NCI-H2171 (cell line): ENCODE measurements at places on chromosomes 6 and 20.

DNA sequence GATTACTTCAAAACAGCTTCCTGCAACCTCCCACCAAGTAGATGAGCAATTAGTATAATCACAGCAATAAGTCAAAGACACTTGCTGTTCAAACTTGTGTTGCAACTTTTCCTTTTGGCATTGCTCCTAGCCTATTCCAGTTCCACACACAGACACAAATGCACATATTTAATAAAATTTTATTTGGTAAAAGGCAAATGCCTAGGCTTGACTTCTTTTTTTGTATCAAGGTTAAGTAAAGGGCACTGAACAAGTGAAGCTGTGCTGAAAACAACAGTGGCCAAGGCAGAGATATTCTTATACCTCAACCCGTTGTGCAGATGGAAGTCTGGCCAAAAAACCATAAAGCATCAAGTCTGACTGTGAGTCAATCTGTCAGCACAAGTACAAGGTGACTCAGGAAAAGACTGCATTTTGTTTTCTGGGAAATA is 708.4 kb upstream of the CITED2 start:
- no peak for DNase-seq

DNA sequence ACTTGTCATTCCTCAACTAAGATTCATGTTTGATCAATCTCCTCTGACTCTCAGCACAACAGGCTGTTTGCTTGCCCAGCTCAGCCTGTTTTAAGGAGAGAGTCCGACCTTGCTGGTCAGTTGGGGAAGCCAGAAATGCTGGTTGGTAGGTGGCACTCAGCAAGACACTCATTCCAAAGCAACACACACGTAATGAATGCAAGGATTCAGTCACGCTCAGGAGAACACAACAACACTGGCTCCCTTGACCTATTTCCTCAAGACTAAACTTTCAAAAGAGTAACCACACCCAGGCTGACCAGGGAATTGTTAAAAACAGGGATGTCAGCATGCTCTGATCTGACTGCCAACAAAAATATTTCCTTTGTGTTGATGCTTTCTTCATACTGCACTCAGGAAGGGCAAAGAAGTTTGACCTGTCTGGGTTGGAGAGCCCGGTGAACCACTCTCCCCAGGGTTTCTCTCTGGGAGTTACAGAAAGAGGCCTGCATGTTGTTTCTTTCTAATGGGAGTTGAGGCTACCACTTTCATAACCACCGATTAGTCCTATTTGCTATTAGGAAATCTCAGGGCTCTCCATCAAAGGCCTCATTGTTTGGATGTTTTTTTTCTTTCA is 25.6 kb upstream of the PREP start:
- DNase-seq, result no peak

DNA sequence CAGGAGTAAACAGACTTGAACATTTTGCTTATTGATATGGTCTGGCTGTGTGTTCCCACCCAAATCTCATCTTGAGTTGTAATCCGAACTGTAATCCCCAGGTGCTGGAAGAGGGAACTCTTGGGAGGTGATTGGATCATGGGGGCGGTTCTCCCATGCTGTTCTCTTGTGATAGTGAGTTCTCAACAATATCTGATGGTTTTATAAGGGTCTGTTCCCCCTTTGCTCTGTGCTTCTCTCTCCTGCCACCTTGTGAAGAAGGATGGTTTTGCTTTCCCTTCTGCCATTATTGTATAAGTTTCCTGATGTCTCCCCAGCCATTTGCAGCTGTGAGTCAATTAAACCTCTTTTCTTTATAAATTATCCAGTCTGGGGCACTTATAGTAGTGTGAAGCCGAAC is 40.0 kb downstream of the MYLIP start:
- DNase-seq, result peak; percentile 4

DNA sequence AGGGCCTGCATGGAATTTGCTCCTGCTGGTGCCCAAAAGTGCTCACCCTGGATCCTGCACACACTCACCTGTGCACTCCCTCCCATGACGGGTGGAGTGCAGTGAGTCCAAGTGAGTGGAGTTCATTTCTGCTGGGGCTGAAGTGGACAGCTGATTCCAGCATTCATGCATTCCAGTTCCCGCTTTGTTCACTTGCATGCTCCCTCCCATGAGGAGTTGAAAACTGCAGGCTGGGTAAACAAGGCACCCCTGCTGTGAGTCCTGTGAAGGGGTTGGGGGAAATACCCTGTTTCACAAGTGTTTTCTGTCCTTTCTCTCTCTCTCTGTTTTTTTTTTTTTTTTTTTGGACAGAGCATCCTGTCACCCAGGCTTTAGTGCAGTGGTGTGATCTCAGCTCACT is 454.1 kb upstream of the NOX3 start:
- no peak for DNase-seq

GRCh38 chr6:141744971-141745370 is 387.8 kb upstream of the GJE1 start:
- DNase-seq, result peak; percentile 32

- no peak for DNase-seq
Observed at GRCh38 chr20:38833154-38833856, 27.8 kb downstream of the PPP1R16B start.

DNA sequence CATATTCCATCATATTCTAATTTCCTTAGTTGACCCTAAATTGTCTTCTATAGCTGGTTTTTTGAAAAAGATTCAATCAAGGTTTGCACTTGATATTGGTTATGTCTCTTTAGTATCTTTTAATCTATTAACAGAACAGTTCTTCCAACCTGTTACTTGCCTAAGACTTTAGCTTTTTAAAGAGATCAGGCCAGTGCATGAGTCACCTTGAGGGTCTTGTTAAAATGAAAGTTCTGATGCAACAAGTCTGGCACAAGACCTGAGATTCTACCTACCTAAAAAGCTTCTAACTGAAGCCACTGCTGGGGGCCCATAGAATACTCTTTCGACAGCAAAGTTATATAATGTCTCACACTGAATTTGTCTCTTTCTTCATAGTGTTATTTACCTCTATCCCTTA is 3.2 kb downstream of the USP45 start:
- DNase-seq, result no peak

- DNase-seq, result no peak
Observed at GRCh38 chr6:127403636-127404035, 55.6 kb downstream of the KIAA0408 start.

DNA sequence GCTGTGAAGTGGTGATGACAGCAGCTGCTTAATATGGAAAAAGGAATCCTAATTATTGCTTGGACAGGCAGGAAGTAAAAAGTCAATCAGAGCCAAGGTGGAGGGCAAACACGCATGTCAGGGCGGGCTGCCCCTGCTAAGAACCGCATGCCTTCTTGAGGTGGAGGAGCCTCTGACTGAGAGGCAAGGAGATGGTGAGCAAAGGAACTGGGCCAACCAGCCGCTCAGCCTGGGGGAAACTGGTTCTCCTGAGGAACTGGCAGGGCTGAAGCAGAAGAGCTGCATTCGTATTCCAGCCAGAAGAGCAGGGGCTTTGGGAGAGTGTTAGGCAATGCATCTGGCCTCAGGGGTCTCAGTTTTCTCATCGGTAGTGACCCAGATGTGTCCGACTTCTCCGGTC is 13.1 kb upstream of the MLN start:
- DNase-seq, result no peak

GRCh38 chr20:25706793-25707192 is 10.1 kb upstream of the ZNF337 start:
- no peak for DNase-seq

DNA sequence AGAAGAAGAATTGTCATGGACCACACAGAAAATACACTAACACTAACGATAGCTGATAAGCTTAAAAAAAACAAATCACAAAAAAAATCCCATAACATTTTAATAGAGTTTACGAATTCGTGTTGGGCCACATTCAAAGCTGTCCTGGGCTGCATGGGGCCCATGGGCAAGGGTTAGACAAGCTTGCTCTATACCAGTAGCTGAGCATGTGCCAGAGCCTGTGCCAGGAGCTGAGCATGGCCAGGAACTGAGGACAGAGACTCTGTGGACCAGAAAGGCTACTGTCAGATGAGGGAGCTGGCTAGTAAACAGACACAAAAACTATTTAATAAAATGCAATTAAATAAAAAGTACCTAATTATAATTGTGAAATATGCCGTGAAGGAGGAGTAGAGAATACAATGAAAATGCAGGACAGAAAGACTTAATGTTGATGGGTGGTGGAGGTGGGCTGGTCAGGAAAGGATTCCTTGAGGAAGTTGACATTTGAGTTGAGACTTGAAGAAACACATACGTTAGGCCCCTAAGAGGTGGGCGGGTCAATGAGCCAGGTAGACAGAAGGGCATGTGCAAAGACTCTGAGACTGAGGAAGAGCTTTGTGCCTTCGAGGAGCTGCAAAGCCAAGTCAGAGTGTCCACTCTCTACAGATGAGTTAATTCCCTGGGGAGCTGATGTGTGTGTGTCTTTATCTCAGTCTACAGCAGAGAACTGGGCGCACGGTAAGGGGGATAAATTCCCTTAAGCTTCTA is 66.1 kb downstream of the JPH2 start:
- no peak for DNase-seq

- DNase-seq, result no peak
Observed at GRCh38 chr6:13455552-13455966, 31.8 kb downstream of the GFOD1 start.

- DNase-seq, result peak; percentile 86
Observed at GRCh38 chr6:158752613-158753012, 66.6 kb downstream of the EZR start.

DNA sequence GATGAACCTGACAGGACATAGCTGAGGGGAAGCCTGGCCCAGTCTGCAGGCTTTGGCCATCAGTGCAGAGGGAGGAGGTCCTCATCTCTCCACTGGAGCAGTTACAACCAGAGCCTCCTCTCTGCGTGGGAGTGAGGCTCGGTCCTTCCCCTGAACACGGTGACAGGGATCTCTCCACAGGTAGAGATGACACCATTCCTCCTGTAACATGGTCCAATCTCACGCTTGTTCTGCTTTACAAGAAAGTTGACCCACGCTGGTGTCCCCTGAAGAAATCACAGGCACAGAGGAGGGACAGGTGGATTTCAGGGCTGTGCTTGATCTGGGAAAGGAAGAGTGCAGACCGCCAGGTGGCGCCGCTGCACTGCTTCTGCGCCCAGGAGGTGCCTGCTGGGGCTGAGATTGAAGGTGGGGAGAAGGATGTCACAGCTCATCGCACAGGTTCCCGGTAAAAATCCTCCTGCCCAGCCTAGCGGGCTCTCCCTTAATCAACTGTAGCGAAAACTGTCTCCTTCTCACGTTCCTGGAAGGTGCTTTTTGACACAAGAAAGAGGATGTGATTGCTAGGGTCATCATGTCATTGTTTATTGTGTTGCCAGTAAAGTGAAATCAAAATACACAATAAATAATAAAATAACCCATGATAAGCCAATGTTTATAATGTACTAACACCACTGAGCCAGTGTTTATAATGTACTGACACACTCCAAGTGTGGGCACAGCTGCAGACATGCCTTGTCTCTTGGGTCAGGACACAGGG is 20.4 kb downstream of the HLA-G start:
- peak; percentile 4 for DNase-seq

DNA sequence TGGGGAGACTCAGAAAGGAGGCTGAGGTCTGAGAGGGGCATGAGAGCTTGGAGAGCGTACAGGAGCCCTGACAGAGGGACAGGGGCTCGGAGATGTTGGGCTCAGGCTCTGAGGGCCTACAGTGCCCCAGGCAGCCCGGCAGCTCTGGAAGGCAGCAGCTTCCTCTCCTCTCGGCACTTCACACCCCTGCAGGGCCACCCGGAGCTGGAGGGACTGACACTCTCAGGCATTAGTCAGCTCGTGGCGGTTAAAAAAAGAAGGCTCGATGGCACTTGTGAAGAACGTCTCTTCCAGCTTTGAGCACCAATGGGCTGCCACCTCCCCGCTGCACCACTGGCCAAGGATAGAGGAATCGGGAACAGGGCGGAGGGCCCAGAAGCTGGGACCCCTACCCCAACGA is 62.6 kb upstream of the SIRPA start:
- no peak for DNase-seq

DNA sequence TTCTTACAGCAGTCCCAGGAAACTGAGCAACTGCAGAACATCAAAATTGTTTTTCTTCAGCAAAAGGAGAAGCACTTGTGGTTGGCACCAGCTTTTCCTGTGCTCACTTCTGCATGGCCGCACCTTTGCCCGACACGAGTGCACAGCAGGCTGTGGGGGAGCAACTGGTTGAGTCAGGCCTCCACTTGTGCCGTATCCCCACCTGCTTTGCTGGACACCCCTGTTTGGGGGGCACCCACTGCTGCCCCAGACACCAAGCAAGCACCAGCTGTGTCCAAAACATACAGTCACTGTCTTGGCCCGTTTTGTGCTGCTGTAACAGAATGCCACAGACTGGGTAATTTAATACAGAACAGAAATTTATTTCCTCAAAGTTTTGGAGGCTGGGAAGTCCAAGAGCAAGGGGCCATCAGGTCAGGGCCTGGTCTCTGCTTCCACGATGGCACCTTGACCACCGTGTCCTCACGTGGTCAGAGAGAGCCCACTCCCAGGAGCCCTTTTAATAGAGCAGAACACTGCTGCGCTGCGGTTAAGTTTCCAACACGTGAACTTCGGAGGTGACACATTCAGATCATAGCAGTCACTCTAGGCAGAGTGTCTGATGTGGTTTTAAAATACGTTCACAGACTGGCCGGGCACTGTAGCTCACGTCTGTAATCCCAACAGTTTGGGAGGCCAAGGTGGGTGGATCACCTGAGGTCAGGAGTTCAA is 8.7 kb upstream of the GMEB2 start:
- no peak for DNase-seq

DNA sequence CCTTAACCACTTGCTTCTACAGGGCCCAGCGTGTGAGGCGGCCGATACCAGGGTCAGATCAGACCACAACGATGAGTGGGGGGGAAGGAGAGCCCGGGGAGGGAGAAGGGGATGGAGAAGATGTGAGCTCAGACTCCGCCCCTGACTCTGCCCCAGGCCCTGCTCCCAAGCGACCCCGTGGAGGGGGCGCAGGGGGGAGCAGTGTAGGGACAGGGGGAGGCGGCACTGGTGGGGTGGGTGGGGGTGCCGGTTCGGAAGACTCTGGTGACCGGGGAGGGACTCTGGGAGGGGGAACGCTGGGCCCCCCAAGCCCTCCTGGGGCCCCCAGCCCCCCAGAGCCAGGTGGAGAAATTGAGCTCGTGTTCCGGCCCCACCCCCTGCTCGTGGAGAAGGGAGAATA is 2.8 kb downstream of the RING1 start:
- DNase-seq, result no peak

GRCh38 chr20:8005033-8005432 is 14.5 kb downstream of the TMX4 start:
- no peak for DNase-seq

GRCh38 chr6:7165002-7165889 is 57.5 kb downstream of the RREB1 start:
- no peak for DNase-seq

- no peak for DNase-seq
Observed at GRCh38 chr6:88004707-88005106, 42.9 kb upstream of the SPACA1 start.
